ENCODE measurements at places on chromosomes 1 and 21.

- no peak for DNase-seq
Measured at GRCh38 chr1:201325678-201326060, 42.4 kb downstream of the PKP1 start.

DNA sequence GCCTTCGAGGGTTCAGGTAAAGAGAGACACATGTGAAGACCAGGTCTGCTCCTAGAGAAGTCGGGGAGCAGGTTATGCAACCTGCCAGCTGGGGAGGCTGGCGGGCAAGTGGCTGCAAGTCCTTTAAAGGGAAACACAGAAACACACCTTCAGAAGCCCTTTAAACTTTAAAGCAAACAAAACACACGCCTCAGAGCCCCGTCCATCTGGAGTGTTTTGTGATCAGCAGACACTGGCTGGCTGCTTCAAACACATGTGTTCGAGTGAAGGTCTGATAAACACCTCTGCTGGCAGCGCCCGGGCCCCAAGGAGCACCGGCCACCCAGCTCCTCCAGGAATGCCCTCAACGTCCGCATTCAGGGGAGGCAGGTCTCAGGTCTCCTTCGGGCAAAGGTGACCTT, 15.2 kb downstream of the RIPK4 start:
- DNase-seq, result no peak

DNA sequence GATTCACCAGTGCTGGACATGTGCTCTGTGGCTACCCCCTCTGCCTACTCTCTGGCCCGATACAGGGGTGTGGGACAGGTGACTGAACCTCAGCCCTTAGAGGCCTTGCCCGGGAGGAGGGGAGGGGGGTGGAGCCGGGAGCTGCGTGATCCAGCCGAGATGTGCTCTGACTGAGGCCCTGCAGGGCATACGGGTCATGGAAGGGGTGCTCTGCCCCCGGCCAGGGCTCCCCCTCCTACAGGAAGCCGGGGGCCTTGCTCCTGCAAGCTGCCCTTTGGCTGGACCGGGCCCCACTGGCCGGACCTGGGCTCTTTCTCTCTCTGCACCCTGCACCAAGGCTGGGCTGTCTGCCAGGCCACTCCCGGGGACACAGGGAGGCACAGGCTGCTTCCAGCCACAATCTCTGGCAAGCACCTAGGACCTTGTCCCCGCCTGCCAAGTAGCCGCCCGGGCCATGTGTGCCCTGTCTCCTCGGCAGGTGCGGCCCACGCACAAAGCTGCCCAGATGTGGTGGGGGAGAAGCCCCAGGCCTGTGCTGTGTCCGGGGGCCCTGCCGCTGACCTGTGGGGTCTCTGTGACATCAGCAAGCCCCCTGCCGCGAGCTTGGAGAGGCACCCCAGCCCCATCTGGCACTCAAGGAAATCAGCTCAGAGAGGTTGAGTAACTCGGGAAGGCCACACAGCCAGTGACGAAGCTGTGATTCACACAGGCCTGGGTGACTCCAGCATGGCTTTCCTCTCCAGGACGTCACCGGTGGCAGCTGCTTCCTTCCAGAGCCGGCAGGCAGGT, 1.5 kb downstream of the SCNN1D start:
- peak; percentile 65 for DNase-seq

GRCh38 chr21:27171707-27172106, 204.8 kb upstream of the ADAMTS5 start:
- peak; percentile 25 for DNase-seq

DNA sequence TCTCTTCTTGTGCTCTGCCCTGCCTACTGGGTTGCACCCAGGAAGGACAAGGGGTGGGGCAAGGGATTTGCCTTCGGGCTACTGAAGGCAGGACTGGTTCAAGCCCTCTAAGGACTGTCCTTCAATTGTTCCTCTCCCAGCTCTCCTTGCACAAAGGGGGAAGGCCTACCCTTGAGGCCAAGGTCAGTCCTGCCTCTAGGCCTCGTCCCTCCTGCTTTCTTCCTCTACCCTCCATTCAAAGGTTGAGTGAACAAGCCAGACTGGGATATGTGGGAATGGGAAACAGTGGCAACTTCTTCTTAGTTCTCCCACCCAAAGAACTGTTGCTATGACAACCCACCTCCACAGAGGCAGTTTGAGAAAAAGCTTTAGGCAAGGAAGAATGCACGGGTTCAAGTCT, 2.7 kb downstream of the LURAP1 start:
- no peak for DNase-seq

All from EL (cell line).